ENCODE measurements at places on chromosomes 11 and 22.

DNA sequence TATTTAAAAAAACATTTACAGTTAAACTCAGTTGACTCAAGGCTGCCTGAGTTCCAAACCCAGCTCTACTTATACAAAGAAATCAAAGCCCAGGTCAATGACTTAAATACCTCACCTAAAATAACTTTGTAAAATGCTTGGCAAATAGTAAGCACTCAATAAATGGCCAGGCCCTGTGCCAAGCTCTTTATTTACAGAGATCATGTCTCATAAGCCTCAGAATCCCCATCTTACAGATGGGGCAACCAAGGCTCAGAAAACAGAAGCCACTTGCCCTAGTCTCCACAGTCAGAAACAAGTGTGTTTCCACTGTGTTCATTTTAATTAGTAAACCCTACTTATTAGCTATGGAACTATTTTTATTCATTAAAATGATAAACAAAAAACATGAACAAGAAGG is 30.5 kb upstream of the TTC28 start:
- no peak for DNase-seq

DNA sequence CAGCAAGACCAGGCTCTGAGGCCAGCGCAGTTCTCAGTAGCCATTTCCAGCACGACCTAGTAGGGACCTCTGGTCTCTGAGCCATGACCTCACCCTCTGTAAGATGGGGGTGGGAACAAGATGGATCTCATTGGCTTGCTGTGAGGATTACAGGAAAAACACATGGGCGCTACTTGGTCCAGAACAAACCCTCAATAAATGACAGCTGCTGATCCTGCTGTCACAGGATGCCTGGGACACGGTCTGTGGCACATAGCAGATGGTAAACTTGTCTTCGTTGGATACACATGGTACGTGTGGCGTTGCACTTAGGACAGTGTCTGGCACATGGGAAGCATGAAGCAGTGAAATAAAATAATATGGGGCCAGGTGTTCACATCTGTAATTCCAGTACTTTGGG is 4.5 kb upstream of the KCTD17 start:
- no peak for DNase-seq

DNA sequence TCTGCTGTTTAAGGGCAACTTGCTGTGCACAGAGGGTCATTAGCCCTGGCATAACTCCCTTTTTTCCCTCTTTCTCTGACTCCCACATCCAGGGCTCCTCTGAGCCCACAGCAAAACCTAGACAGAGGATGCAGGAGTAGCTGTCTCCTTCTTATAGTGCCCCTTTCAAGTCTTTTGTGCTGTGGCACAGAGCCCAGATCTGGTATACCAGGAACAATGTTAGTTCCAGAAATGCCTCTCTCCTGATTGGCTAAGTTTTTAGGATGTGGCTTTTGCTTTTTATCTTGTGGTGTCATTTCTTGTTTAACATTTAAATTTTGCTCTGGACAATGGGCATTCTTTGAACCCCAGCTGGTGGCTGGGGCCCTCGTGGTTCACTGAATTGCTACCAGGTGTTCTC is 25.6 kb upstream of the RRM1 start:
- DNase-seq: no peak

DNA sequence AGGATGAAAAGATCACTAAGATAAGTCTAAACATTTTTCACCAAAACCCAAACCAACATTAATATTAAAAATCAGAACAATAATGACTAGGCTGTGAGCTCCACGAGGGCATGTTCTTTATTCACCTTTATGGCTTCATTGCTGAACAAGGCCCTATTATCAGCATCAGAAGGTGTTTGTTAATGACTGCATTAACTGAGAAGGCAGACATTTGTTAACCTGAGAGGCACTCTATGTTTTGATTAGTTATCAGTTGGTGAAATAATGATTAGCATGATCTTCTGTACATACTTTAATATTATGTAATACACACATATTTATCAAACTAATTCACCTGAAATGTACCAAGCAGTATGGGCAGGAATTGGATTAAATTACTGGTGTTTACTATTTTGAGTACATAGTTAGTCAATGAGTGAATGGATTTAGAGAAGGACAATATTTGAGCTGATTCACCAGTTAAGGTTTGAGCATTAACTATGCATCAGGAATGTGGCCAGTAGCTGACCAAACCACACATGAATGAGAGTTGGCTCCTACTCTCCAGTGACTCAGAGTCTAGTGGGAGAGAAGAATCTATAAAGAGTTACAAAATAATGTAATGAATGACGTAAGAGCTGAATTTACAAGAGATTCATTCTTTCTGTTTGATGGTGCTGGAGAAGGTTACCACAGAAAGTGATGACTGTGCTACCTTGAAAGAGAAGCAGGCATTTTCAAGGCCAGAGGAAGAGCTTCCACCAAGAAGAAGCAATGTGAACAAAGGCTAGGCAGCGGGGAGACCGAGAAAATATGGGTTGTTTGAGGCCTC is 6.7 kb downstream of the IL18 start:
- DNase-seq: no peak

DNA sequence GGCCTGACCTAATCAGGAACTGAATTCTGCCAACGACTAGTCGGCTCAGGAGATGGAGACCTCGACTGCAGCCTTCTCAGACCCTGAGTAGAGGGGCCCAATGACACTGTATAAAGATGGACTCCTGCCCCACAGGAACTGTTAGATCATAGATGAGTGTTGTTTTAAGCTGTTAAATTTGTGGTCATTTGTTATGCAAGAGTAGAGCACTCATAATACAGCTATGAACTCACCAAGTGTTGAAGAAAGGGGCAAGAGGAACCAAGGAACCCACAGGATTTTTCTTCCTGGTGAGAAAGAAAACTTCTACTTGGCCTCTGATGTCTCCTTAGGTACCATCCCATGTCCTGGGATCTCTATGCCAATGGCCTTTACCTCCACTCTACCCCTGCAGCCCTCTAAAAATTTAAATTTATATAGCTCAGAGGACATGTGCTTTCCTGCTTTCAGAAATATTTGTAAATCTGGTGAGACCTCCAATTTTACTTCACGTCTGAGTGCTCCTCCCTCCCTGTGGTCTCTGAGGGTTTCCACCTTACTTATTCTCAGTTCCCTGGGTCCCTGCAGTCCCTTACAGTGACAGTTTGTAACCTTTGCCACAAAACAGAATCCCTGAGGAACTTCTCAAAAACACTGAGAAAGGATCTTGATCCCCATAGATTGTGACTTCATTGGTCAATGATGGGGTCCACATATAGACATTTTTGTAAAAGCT is 256.3 kb upstream of the ARHGAP20 start:
- no peak for DNase-seq

- no peak for DNase-seq
These were observed 82.8 kb downstream of the NAT10 start for GRCh38 chr11:34188181-34188580.

DNA sequence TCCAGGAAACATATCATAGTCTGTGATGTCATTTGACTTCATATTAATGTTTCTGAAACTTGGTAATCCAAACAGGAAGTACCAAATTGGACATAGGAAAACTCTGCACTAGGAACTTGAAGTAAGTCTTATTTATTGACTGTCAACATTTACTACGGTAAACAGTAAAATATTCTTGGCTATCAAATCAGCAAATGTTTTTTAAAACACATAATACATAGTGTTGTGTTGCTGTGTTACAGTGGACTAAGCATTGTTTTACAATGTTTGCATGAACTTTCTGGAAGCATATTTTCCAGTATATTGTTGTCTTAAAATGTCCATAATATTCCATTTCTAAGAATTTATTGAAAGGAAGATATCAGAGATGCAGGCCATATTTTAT is 2.8 kb upstream of the OR51E2 start:
- DNase-seq: no peak

DNA sequence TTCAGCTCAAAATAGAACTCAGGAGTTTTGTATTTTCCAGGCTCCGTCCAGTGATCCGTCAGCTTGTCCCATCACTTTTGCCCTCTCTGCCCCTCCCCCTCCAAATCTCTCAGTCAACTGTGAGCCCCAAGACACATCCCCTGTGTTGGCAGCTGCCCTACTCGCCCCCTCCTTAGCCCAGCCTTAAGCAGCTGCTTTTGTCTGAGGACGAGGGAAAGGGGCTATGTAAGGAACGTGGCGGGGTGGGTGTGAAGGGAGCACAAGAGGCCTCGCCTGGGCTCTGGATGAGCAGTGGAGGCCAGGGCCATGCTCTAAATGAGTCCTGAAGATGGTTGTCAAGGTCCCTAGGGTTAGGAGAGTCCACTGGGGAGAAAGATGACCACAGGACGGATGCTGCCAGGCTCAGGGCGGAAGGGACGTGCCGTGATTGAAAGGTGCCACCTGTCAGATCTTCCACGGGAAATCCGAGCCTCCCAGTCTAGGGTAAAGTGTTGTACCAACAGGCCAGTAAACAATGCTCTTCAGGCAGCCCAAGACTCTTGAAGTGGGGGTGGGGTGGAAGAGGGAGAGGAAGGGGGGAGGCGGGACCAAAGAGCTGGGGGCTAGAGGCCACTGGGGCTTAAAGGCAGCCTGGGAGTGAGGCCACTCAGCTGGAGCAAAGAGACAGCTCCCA is at the start of gene SMTNL1:
TSS of gene SMTNL1 (plus strand) at position 649 of the 673 bp plus-strand sequence. CDS start 5,048 bp downstream, outside the sequence.
- no peak for DNase-seq

GRCh38 chr11:58075781-58076180 is 45.0 kb downstream of the OR6Q1 start:
- no peak for DNase-seq

GRCh38 chr11:76787911-76788596 is 4.9 kb downstream of the TSKU start:
- no peak for DNase-seq

DNA sequence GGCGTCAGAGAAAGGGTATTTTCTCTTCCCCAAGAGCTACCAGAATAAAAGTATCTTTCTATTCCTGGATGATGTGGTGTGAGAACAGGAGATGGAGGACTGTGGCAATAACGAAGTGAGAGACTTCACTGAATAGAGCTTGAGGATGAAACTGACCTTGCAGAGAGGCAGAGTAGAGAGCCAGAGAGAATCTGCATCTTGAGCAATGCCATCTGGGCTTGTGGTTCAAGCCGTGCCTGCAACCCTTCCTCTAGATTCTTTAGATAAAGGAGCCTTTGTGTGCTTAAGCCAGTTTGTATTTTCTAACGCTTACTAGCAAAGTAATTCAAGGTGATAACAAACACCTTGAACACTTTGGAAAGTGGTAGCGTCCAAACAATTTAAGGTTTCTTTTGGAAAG is 2.2 kb downstream of the ME3 start:
- DNase-seq: no peak

DNA sequence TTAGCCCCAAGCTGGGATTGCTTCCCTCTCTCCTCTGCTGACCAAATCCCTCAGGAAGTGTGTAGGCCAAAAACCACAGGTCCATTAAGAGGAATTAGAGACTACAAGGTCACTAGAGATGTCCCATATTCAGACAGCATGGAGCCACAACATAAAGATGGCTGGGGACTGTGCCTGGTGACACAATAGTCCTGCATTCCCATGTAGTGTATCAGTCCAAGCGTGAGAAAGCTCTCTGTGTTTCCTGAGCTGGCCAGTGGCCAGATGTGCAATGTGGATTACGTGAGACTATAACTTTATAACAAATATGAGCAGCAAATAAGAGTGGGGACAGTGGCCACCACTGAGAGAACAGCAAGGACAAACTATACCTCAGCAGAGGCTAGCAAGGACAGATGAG is 7.6 kb upstream of the MS4A10 start:
- DNase-seq: no peak
